ENCODE measurements at places on chromosomes 5 and 9.

- no peak for DNase-seq
Measured at GRCh38 chr5:61120534-61120933, 41.7 kb downstream of the SMIM15 start.

GRCh38 chr9:86902586-86902985 is 44.7 kb downstream of the GAS1 start:
- no peak for DNase-seq

DNA sequence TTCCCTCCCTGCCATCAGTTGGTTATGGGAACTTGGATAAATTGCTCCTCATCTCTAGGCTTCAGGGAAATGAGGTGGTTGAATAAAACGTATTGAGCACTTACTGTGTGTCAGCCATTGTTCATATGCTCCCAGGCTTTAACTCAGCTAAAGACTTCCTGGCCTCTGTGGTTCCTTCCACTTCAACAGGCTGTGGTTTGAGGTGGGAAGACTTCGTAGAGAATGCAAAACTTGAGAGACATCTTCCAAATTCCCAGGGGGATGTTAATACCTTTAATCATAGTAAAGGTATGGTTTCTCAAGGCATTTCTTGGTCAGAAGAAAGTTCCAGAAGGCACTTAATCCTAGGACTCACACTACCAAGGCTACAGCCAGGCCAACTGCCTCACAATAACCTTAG is 1.5 kb upstream of the GPX3 start:
- no peak for DNase-seq

DNA sequence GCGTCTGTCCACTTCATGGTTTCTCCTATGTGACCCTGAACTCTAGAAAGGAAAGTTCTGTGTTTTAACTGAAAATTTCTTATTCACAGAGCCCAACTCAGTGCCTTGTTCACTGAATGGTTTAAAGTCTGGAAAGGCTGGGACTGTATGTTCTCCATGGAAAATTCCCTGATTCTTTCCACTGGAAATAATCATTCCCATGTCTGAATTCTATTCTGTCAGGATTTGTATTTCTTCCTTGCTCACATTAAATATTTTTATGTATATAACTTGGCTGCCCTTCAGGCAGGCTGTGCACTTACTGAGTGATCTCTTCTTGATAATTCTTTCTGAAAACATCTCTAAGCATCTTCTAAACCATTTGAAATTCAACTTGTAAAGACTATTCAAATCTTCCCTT is 1126.9 kb upstream of the DMAC1 start:
- no peak for DNase-seq

DNA sequence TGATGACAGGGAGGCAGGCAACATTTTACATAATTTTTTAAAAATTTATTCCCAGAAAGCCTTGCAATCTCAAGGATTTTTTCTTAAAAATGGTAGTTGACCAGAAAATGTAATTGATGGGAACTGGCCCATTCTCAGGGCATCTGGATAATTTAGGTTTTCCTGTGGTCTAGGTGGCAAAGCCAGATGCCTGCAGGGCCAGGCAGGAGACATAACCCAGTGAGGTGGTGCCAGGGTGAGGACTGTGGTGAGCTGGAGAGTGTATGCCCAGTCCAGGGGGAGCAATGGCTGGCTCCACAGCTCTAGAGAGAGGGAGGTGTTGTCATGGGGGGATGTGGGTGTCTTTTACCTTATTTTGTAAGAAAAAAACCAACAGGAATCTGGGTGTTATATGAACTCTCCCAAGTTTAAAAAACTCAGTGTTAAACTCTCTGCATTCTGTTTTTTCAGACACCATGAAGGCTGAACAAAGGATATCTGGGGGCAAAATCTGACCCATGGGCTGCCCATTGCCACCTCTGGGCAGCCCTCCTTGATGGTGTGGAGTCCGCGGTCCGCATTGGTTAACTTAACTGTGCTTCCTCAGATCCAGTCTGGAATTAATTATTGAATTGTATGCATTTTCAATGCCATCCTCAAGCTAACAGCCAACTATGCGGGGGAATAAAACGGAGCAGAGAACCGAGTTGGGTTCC is 43.9 kb downstream of the BOD1 start:
- DNase-seq, result no peak

GRCh38 chr9:28678097-28678496 is 1104.8 kb upstream of the C9orf72 start:
- no peak for DNase-seq

GRCh38 chr5:14914623-14915260 is 43.2 kb upstream of the ANKH start:
- DNase-seq, result no peak

DNA sequence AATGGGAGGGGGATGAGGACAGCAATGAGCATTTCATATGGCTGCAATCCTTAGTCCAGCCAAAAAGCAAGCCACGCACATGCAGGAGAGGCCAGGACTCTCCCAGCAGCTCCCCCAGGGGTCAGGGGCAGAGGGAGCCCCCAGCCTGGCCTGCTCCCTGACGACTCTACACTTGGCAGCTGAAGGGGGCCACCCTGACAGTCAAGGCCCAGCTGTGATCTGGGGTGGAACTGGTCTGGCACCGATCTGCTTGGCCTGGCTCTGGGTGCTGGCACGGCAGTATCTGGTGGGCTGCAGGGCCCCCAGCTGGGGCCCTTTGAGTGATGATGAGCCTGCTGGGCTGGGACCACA is 118.1 kb downstream of the ADAMTS2 start:
- no peak for DNase-seq

DNA sequence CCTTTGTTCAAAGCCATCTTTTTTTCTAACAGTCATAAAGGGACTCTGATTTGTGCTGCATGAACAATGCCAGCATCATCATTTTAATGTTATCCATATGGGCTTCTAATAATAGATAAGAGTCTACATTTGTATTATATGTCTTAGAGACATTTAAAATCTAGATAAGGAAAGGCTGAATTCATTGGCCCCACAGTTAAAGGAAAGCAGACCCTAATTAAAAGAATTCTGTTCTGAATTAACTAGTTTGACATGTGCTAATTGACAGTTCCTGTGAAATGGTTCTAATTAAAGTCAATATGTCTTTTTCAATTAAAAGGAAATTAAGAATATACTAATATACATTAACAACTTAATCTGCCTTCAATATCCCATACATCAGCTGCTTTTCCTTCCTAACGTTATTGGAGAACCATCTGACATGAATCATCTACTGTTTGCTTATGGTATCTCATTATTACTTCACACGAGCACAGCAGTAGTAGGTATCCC is 104.7 kb downstream of the NR2F1-AS1 start:
- DNase-seq, result no peak

- no peak for DNase-seq
Measured at GRCh38 chr9:19410195-19410503, 1.3 kb downstream of the ACER2 start.

- DNase-seq, result no peak
Measured at GRCh38 chr5:118042076-118042475, 946.3 kb downstream of the DTWD2 start.

- DNase-seq, result no peak
Measured at GRCh38 chr9:69078581-69078980, 43.0 kb downstream of the FXN start.

- DNase-seq, result no peak
Measured at GRCh38 chr9:84897362-84898094, 228.0 kb downstream of the NTRK2 start.

DNA sequence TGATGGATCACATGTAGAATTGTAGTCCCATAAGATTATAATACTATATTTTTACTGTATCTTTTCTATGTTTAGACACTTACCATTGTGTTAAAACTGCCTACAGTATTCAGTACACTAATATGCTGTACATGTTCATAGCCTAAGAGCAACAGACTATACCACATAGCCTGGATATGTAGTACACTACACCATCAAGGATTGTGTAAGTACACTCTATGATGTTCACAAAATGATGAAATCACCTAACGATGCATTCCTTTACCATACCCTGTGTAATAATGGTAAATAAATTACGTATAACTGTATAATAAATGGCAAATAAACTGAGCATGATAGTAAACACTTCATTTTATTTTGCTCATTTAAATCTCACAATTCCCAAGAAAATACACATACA is 60.3 kb downstream of the RICTOR start:
- no peak for DNase-seq

DNA sequence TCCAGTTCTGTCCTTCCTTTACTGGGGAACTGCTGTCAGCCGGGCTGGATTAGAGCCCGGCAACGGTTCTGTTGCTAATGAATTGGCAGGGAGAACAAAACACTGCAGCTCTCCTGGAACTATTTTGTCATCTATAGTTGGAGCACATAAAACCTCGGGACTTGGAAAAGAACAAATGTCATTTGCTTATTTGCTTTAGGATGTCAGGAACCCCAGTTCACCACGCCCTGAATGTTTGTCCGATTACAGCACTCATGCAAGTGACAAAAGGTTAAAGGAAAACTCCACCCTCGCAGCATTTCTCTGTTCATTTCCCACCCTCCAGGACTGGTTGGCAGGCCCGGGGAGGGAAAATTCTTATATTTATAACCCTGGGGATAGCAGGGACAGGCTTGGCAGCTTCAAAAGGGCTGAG is 66.4 kb upstream of the PLPP1 start:
- no peak for DNase-seq

GRCh38 chr9:131839281-131840084 is 99.6 kb upstream of the RAPGEF1 start:
- DNase-seq, result no peak

GRCh38 chr5:160262151-160263074 is 33.1 kb downstream of the FABP6 start:
- no peak for DNase-seq

DNA sequence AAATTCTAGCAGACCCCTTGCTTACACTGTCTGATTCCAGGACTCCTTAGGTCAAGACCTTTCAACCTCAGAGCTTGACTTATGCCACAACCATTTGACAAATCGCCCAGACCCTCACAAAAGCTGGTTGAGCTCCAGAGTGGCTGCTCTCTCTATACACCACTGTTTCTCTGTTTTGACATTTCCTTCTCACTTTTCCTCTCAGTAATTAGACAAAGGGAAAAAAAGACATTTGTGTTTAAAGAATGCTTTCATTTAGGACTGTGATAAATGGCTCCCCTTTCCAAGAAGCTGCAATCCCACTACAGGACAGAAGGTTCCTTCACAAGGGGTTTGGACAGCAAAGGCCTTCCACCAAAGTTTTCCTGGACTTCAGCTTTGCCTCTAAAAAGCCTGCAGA is 601.3 kb downstream of the NR2F1-AS1 start:
- no peak for DNase-seq

GRCh38 chr9:35666549-35666948 is 1.6 kb upstream of the ARHGEF39 start:
- DNase-seq, result no peak

DNA sequence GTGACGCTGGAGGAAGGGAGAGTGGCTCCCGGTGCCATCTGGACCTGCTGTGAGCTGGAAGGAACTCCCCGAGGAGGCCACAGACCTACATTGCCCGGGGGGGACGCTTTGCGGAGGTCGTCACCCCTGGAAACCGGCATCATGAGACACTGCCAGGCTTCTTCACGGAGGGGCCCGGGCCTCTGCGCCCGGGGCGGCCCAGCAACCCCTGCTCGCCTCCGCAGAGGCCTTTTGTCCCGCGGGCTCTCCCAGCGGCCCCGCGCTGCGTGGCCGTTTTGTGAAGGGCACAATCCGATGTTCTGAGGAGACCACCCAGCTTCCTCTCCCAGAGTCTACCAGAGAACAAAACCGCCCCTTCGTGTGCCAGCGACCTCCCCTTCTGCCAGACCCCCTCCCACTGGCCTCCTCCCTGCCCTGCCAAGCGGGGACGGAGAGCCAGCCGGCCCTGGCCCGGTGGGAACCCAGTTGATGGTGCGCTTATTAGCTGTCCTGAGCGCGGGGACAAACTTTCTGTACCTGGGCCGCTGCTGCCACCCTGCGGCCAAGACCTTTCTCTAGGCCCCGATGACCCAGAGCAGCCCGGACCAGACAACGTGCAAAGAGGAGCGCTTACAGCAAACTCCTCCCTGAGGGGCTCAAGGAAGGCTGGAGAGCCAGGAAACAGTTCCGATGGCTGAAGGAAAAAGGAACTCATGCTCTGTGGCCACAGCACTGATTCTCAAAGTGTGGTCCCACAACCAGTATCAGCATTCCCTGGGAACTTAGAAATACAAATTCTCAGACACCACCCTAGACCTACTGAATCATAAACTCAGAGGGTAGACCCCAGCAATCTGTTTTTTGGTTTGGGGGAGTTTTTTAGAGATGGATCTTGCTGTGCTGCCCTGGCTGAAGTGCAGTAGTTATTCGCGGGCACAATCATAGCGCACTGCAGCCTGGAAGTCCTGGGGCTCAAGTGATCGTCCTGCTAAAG is 86.7 kb downstream of the SLC1A3 start:
- no peak for DNase-seq

DNA sequence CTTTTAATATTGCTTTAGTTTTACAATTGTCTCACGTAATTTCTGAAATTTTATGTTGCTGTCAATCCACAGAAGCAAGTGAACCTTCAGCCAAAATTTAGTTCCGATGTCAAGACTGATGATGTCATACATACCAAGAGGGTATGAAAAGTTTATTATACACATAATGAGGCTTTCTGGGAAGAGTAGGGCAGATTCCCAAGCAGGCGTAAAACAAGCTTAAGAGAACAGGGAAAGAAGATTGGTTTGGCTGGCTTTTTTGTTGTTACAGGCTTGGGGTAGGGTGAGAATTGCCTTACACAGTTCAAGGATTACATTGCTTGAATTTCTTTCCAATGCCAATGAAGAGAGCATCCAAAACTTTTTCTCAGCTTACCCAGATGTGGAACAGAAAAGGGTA is 1962.9 kb upstream of the CDH6 start:
- DNase-seq, result no peak

- peak; percentile 98 for DNase-seq
Measured at GRCh38 chr9:106622164-106622487, 240.8 kb upstream of the ZNF462 start.

- DNase-seq, result no peak
Measured at GRCh38 chr5:38921174-38921573, 75.4 kb downstream of the OSMR start.

GRCh38 chr5:77171141-77171910 is 39.2 kb upstream of the PDE8B start:
- no peak for DNase-seq

DNA sequence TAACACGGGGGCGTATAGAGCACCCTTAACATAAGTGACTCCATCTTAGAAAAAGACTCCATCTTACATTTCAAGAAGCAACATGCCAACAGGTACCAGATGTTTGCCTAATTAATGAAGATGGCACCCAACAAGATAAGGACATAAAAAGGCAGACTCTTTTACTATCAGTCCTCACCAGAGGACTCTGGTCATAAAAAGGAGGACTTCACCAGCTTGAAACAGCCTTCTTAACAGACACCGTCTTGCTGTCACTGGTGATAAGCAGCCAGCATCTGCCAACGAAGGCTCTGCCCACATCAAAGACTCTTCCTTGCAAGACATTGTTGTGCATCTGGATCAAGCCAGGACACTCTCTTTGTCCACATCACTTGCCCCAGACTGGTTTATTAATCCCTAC is 80.3 kb downstream of the S1PR3 start:
- no peak for DNase-seq
